ENCODE measurements at places on chromosomes 6 and 20.
A peak's percentile ranks its signal among the peaks of the same experiment; 100 is the strongest.

GRCh38 chr6:170189236-170189635, 101.6 kb downstream of the DLL1 start:
- DNase-seq: no peak

- no peak for DNase-seq
Observed at GRCh38 chr6:33439956-33440648, 14.3 kb upstream of the ZBTB9 start.

DNA sequence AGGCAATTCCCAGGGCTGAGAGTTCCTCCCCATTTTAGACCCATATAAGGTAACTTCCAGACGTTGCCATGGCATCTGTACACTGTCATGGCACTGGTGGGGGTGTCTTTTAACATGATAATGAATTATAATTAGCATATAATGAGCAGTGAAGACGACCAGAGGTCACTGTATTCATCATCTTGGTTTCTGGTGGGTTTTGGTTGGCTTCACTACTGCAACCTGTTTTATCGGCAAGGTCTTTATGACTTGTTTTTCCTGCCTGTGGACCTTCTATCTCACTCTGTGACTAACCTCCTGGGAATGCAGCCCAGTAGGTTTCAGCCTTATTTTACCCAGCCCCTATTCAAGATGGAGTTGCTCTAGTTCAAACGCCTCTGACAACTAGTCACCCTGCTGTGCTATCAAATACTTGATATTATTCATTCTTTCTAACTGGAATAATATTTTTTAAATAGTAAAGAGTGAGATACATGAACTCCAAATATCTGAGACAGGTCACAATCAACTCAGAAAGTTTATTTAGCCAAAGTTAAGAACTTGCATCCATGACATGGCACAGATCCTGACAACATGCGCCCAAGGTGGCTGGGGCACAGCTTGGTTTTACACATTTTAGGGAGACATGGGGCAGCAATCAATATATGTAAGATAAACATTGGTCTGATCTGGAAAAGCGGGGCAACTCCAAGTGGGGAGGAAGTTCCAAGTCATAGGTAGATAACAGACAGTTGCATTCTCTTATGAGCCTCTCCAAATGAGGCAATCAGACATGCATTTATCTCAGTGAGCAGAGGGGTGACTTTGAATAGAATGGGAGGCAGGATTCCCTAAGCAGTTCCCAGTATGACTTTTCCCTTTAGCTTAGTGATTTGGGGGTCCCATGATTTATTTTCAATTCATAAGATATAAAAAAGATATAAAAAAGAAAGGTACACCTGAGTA, 1.2 kb upstream of the UFL1 start:
- no peak for DNase-seq

GRCh38 chr6:9539231-9539755, 875.6 kb downstream of the TFAP2A start:
- no peak for DNase-seq

- DNase-seq: no peak
Observed at GRCh38 chr6:149636124-149636523, 12.4 kb downstream of the KATNA1 start.

DNA sequence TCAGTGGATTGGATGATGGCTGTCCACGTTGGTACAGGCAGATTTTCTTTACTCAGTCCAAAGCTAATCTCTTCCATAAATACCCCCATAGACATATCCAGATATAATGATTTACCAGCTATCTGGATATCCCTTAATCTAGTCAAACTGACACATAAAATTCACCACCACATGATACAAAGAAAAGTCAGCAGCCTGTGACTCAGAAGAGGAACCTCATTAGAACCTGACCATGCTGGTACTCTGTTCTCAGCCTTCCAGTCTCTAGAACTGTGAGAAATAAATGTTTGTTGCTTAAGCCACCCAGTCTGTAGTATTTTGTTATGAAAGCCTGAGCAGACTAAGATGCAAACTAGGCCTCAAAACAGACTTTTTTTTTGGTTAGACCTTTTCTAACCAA, 431.3 kb upstream of the RNF217 start:
- DNase-seq: no peak

- no peak for DNase-seq
Observed at GRCh38 chr20:32536851-32537656, 48.1 kb downstream of the NOL4L start.

GRCh38 chr20:18533491-18533890, 25.8 kb downstream of the SEC23B start:
- no peak for DNase-seq

GRCh38 chr6:110284855-110285254, 73.3 kb downstream of the METTL24 start:
- DNase-seq: no peak

DNA sequence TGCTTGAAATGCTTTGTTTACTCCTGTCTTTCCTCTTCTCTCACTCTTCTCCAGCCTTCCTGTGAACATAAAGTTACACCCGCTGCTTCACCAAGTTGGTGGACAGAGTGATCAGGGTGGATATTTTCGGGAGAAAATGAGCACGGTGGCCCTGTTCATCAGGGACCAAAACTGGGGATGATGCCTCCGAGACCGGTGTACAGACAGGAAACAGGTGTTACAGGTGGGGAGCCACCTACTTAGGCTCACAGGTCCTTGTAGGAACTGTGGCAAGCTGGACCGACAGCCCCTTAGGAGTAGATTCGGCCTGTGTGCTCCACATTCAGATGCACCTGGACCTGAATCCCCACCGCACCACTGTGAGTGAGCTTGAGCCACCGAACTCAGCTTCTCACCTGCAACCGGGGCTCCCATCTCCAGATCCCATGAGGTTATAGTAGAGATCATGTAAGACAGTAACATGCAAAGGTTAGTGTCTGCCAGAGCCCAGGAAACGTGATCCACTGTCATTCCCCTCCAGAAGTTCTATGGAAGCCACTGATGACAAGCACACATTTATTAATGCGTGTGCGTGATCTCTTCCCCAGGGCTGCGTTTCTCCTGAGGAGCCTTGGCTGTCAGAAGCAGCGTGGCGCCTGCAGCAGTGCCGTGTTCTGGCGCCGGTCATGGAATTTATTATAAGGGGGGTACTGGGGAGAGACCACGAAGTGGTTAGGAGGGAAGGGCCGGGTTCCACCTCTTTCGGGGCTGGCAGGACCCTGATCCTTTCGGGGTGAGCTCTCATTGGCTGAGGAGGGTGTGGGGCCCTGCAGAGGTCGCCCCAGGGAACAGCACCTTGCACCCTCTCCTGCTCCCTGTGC, 94.2 kb downstream of the ERMARD start:
- no peak for DNase-seq

GRCh38 chr20:25623225-25623735, 534 bp downstream of the NANP start:
- DNase-seq: no peak

- no peak for DNase-seq
Observed at GRCh38 chr6:98871057-98871456, 36.7 kb downstream of the POU3F2 start.

GRCh38 chr20:49999329-49999728, 16.5 kb downstream of the SNAI1 start:
- no peak for DNase-seq

GRCh38 chr6:8108031-8108660, 5.8 kb upstream of the EEF1E1 start:
- no peak for DNase-seq

GRCh38 chr6:65182681-65183080, 524.3 kb downstream of the EYS start:
- no peak for DNase-seq

DNA sequence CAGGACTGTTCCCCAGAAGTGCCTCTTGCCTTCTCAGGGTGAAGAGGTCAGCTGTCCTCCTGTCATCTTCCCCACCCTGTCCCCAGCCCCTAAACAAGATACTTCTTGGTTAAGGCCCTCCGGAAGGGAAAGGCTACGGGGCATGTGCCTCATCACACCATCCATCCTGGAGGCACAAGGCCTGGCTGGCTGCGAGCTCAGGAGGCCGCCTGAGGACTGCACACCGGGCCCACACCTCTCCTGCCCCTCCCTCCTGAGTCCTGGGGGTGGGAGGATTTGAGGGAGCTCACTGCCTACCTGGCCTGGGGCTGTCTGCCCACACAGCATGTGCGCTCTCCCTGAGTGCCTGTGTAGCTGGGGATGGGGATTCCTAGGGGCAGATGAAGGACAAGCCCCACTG, 9.8 kb downstream of the PI16 start:
- DNase-seq: no peak

DNA sequence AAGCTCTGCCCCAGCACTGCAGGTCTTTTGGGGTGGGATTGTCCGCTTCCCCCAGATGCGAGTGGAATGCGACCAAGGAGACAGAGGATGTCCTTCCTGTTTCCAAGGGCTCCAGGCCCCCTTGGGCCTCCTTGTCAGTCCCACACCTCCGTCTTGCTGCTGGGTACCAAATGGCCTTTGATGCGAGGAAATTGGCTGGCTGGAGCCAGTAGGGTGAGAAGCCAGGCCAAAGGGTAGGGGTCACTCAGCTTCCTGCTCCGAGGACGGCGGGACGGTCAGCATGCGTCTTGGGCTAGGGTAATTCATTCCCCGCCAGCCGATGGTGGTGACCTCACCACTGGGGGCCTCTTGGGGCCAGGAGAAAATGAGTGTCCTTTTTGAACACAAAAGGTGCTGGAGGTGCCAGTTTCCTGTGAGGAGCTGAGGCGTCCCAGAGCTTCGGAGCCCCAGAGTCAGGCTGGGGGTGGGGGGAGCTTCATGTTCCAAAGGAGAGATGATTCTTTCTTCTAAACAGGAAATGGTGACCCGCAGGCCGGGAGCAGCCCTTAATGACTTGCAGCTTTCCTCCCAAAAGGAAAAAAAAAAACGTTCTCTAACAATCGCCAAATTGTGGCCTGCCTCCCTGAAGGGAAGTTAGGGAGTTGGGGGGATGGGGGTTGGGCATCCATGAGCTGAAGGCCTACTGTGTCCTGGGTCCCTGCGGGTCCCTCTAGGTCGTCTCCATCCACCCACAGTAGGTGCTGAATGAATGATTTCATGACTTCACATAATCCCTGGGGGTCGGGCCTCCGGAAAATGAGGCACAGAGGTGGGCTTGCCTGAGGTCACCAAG, 6.7 kb downstream of the SNAI1 start:
- peak; percentile 63 for DNase-seq

- no peak for DNase-seq
Observed at GRCh38 chr6:143465546-143465945, 14.9 kb downstream of the PEX3 start.

DNA sequence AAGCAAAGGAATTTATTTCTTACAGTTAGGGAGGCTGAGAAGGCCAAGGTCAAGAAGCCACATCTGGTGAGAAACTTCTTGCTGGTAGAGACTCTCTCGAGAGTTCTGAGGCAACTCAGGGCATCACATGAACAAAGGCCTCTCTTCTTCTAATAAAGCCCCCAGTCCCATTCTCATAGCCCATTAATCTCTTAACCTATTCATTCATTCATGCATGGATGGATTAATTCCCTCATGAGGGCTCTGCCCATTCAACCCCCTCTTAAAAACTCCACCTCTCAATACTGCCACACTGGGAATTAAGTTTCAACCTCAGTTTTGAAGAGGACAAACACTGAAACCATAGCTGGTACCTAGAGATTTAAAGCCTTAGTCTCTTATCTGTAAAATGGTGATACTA, 217.9 kb upstream of the SPTLC3 start:
- no peak for DNase-seq

DNA sequence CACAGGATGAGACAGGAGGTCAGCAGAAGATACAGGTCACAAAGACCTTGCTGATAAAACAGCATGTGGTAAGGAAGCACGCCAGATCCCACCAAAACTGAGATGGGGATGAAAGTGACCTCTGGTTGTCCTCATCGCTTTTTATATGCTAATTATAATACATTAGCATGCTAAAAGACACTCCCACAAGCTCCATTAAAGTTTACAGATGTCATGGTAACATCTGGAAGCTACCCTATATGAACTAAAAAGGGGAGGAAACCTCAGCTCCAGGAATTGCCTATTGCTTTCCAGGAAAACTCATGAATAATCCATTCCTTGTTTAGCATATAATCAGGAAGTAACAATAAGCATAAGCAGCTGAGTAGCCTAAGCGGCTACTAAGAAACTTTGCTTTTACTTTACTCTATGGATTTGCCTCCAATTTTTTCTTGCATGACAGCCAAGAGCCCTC, 8.4 kb upstream of the RIN2 start:
- DNase-seq: no peak

- no peak for DNase-seq
Observed at GRCh38 chr6:1903780-1904465, 294.2 kb downstream of the FOXC1 start.

GRCh38 chr6:50819904-50820868, 1.5 kb downstream of the TFAP2B start:
- DNase-seq: no peak

GRCh38 chr20:47677635-47678453, 107.4 kb downstream of the SULF2 start:
- DNase-seq: peak; percentile 29

DNA sequence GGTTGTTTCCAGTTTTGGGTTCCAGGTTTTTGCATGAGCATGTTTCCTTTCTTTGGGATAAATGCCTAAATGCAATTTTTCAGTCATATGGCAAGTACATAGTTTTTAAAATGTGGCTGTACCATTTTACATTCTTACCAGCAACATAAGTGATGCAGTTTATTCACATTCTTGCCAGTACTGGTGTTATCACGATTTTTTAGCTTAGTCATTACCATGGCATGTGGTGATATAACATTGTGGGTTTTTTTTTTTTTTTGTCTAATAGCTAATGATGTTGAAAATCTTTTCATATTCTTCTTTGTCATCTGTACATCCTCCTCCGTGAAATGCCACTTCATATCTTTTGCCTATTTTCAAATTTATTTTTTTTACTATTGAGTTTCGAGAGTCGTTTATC, 2.9 kb upstream of the TDRD6 start:
- DNase-seq: no peak

DNA sequence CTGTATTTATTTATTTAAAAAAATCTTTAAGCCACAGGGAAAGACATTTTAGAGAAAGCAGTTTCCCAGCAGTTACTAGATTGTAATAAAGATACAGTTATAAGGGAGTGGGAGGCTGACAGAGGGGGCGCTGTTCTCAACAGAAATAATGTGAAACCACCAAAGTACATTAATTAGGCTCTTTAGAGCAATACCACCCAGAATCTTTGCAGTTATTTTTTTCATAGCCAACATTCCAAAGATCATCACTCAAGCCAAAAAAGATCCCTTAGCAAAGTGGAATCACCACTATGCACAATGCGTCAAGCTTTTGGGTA, 331.3 kb upstream of the DEFB112 start:
- no peak for DNase-seq

All from neural crest cell (in vitro differentiated cells).